Stimulated activated CD8-positive, alpha-beta memory T cell treated with anti-CD3 and anti-CD28 coated beads, Interleukin-15, amount 100 ng/mL, for 1 hour (primary cell): ENCODE measurements at places on chromosomes 1 and 21.

- DNase-seq: no peak
Measured at GRCh38 chr21:42609811-42610210, 43.6 kb upstream of the PDE9A start.

GRCh38 chr21:25848309-25848708 lies 113.5 kb downstream of the GABPA start:
- DNase-seq: no peak

- no peak for DNase-seq
Measured at GRCh38 chr21:21383126-21383525, 384.9 kb downstream of the NCAM2 start.

DNA sequence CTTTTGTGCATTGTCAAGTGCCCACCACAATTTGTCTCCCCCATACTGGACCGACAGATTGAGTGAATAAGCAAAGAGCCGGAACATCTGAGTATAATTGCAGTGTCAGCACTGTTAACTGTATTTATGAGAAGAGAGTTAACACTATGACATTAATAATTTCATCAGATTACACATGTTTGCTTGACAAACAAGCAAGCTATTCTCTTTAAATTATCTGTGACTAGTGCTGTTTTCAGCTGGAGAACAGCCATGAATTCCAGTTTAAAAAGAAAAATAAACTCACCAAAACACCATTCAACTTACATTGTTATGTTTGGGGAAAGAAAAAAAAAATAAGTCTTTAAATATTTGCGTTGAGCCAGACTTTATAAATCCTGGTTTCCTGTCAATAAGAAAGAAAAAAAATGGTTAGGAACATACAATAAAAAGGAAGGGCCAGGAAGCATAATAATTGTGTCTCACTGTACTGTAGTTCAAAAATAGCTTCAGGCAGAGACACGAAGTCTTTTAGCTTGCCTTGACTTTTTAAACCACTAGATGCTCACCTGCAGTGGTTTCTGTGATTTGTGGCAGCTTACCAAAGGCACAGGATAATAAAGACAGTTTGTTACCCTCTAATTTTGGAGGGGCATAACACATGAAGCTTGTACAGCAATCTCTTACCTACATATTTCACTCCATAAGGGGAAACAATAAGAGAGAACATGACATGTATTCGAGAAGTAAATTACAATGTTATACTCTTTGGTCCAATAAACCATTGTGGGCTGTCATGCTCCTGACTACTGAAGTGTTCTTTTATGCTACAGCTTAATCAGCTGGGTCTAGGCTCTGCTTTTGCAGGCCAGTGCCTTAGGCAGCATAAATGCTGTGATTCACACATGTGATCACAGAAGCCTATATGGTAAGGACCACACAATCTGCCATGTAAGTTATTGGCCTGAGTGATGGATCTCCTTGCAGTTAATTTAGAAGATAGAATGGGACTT lies 302.0 kb upstream of the ADGRL2 start:
- no peak for DNase-seq
